CD4-positive, alpha-beta memory T cell (primary cell): ENCODE measurements at places on chromosomes 11 and 22.

DNA sequence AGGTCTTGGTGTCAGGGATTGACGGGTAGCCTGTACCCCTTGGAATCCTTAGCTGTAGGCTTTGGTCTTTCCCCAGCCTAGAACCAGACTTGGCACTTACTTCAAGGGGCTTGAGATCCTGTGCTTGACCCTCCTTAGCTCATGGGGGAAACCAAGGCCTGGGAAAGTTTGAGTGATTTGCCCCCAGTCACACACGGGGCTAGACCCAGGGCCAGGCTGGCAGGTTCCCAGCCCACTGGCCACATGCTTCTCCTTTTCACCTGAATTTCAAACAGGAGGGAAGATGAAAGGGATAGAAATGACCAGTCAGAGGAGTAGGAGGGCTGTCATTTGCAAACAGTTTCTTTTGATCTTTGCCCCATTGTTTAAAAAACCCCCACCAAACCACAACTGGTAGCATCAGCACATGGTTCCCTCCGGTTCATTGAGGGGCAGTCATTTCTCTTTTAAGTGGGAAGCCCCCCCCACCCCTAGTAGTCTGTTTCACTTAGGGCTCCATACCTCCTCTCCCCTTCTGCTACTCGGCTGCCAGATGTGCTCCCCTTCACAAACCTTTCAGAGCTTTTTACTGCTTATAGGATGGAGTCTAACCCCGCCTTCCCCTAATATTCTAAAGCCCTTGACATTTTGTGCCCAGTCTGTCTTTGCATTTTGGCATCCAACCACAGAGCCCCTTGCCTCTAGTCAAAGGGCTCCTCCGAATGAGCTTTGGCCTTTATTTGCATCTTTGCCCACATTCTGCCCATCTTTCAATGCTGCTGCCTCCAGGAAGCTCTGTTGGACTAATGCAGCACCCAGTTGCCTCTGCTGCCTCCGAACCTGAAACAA is 37.6 kb downstream of the ZNRF3 start:
- DNase-seq: no peak

- no peak for DNase-seq
These were observed 169.8 kb upstream of the TENM4 start for GRCh38 chr11:79610678-79611077.

- no peak for DNase-seq
These were observed 5.9 kb downstream of the RPS6KA4 start for GRCh38 chr11:64364911-64365310.

DNA sequence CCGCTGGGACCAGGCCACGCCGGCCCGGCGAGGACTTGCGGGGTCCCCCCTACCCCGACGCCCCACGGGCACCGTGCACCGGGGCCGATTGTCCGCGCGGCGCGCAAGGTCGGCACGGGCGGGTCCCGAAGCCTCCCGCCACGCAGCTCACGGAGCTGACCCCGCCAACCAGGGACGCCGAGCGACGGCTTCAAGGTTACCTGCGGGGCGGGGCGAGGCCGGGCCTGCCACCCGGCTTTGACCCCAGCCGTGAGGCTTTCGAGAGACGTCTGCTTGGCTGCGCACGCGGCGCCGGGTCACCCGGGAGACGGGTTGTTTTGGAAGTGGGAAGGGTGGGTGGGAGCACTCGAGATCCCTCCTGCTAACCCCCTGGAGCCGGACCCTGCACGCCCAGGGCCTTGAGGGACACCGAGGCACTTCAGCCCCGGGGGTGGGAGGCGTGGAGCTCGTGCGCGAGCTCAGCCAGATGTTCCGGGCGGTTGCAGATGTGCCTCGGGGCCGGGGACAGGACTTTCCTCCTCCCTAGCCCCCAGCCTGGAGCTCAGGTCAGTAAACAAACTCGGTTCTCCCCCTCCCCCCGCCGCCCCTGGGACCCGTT is 3.2 kb upstream of the WNT11 start:
- DNase-seq: peak; percentile 12

GRCh38 chr11:133149698-133150097 is 382.6 kb downstream of the OPCML start:
- no peak for DNase-seq
